Hematopoietic multipotent progenitor cell treated with erythropoietin and hydrocortisone succinate and interleukin-3 and kit ligand, for 17 days (in vitro differentiated cells): ENCODE measurements at places on chromosomes 3 and 15.
A peak's percentile ranks its signal among the peaks of the same experiment; 100 is the strongest.

GRCh38 chr3:54827776-54828175 is 100.1 kb downstream of the LRTM1 start:
- no peak for DNase-seq

DNA sequence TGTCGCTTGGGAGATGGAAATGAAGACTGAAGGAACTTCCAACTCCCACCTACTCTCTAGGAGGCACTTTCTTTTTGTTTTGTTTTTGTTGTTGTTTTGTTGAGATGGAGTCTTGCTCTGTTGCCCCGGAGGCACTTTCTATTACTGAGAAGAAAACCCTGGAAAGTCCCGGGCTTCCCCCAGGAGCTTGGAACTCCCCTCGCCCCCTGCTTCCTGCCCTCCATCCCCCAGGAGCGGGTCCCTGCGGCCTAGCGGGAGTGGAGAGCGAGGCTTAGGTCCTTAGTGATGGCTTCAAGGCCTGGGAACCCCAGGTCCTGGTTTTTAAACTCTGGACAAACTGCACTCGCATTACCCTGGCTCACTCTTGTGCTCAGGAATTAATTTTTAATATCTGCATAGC is 195.7 kb downstream of the OCA2 start:
- DNase-seq = no peak

DNA sequence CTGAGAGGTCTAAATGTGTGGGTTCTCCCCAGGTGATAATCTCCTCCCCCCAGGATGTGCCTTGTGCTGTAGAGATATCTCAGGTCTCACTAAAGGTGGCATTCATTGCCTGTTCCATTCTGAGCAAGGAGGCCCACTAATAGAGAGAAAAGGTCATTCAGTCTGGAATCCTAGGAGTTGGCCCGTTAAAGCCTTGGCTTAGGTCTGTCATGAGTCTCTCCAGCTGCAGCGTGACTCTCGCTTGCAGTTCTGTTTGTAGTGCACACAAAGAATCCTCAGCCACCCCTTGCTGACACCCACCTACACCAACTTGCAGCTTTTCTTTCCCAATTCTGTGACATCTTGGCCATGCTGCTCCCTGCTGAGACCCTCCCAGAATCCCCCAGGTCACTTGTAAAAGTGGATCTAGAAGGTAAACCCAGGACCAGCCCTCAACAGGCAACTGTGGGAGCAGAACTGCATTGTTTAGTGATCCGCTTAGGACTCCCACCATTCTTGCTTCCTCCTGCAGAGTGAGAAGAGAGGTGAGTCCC is 17.7 kb downstream of the MAGEF1 start:
- DNase-seq = no peak

GRCh38 chr15:52726195-52726594 is 47.0 kb upstream of the ATOSA start:
- no peak for DNase-seq

DNA sequence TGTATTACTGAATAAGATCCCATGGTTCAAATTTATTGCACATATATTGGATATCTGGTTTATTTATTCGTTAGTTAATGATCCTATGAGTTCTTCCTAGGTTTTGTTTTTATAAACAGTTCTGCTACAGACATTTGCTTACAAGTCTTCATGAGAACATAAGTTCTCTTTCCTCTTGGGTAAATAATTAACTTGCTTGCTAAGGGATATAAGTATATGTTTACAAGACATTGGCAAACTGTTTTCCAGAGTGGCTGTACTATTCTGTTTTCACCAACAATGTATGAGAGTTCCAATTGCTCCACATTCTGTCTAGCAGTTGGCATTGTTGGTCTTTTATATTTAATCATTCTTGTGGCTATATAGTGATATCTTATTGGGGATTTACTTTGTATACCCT is 341.8 kb upstream of the GBE1 start:
- DNase-seq = no peak

- no peak for DNase-seq
Observed at GRCh38 chr3:188834349-188834748, 337.4 kb upstream of the TPRG1 start.

GRCh38 chr3:124885466-124886167 is 1.5 kb downstream of the ITGB5 start:
- DNase-seq = no peak

DNA sequence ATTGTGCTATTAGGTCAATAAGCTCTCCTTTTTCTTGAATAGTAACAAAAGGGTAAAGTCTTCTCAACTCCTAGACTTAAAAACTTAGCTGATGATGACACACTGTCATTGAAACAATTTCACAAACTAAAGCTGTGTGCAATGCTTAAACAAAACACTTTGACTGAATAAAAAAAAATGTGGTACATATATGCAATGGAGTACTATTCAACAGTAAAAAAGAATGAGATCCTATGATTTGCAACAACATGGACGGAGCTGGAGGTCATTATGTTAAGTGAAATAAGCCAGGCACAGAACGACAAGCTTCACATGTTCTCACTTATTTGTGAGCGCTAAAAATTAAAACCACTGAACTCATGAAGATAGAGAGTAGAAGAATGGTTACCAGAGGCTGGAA is 231.9 kb upstream of the UBE2E1 start:
- DNase-seq = no peak

- DNase-seq = no peak
Observed at GRCh38 chr3:157329551-157329950, 107.1 kb upstream of the PTX3 start.

DNA sequence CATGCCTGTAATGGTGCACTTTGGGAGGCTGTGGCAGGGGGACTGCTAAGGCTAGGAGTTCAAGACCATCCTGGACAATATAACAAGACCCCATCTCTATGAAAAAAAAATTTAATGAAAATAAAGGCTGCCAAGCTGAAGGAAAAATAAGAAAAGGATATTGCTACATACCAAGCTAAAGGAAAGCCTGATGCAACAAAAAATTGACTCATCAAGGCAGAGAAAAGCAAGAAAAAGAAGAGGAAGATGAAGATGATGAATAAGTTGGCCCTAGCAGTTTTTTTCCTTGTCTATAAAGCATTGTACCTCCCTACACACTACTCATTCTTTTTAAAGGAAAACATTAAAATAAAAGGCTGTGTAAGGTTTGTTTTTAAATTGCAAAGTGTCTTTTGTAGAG is 441.9 kb upstream of the MDFIC2 start:
- no peak for DNase-seq

DNA sequence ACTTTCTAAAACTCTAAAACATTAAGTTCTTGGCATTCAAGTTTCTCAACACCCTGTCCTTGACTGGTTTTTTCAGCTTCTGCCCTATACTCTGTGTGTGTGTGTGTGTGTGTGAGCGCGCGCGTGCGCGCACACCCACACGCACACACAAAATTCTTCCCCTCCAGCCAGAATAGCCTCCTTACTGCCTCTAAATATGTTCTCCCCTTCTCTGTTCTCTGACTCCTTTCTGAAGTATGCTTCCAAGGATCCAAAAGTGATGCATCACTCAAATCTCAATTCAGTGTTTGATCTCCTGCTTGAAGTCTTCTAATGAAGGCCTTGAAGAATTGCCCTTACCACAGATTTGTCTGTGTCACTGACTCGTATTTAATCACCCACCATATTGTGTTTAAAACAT is 129.8 kb downstream of the SLC25A26 start:
- DNase-seq = no peak

DNA sequence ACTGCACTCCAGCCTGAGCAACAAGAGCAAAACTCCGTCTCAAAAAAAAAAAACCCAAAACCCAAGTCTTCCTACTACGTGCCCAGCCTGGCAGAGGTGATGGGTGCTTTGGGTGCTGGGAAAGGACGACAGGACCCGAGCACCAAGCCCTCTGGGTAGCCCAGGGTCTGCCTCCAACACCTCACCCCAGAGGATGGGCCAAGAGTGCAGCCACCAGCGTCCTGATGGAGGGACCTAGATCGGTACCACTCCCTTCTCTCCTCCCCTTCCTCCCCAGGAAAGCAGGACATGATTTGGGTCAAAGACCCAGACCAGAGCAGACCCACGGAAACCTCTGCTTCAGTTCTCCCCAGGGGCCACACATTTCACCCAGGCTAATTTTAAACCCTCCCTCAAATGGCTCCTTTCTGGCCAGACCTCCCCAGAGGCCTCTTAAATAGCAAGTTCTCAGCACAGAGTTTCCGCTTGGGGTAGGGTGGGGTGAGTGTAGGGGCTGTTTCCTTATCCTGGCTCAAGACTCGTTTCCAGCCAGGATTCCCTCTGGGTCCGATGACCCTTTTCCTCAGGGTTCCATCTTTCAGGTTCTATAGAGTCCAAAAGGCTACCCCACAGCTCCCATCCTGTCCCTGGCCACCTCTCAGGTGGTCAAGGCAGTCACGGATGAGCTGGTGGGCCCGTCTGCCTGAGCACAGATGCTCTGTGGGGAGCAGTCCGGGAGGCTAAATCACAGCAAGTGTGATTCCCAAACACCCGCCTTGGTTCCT is 20.5 kb downstream of the RBPMS2 start:
- DNase-seq = no peak

GRCh38 chr15:56653107-56653506 is 80.2 kb downstream of the ZNF280D start:
- no peak for DNase-seq

DNA sequence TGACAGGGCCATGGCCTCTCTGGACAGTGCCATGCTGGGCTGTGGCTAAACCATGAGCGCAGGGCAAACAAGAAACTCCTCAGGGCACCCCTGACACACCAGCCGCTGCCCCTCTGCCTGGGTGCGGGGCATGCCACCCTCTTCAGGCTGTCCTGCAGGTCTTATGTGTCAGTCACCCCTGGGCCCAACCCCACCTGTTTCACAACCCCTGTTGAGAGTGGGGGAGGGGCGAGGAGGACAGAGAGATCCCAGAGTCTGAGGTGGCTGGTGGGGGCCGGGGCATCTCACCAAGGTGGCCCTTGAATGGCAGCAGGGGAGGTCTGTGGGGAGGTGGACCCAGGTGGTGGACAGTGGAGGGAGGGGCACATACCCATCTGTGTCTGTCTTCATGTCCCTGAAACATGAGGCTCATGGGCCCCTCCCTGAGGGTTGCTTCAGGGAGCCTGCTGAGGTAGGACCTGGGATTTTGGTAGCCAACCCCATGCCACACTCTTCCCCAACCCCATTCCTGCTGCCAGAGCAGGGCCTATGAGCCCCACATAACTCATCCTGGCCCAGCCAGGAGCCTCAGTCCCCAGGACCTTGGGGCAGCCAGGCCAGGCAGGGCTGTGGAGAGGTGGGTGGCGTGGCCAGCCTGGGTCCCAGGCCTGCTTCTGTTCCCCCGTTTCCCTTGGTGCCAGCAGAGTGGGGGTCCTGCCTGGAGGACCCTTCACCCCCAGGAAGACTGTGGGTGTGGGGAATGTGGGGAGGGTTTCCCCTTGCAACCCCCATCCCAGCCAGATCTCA is 1.7 kb upstream of the STAB1 start:
- DNase-seq = no peak

DNA sequence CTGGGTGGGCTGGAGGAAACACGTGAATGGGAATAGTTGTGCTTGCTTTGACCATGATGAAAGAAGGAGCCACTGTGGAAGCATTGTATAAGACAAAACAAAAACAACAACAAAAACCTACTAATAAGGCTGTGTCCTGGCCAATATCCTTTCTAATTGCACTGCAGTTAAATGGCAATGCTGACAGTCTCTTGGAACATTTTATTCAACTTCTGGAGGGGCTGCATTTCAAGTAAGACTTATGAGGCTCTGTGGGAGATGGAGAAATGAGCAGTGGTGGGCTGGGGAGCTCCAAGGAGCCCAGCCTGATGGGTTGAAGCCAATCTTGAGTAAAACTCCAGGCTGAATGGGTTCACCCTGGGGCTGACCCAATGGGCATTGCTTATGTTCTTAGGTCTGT is 99.8 kb upstream of the ROPN1 start:
- no peak for DNase-seq

DNA sequence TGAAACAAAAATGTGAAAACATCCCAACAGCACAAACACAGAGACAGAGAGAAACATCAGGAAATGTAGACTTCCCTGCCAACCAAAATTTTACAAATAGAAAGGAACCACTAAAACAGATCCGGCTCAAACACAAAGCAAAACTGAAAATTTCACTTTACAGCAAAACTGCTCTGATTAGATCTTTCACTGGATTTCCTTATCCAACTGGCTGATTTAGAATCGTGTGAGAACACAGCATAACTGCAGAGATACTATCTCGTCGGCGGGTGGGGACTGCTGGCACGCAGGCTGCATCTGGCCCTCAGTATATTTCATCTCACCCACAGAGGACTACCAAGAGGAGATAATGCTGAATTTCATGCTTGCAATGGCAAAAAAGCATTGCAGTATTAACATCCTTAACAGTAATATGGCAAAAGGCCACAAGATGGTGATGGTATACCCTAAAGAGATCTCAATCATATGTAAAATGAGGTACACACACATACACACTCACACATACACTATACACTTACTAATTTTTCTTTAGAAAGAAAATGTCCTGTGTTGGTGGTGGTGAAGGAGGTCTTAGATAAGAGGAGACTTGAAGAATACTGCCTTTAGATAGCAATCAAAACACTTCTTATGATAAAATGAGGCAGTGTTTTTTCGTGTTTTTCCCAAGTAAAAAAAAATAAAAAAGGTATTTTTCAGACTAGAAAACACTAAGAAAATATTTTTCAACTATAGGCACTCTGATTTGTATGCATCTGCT is 10.6 kb upstream of the LEO1 start:
- peak; percentile 61 for DNase-seq

DNA sequence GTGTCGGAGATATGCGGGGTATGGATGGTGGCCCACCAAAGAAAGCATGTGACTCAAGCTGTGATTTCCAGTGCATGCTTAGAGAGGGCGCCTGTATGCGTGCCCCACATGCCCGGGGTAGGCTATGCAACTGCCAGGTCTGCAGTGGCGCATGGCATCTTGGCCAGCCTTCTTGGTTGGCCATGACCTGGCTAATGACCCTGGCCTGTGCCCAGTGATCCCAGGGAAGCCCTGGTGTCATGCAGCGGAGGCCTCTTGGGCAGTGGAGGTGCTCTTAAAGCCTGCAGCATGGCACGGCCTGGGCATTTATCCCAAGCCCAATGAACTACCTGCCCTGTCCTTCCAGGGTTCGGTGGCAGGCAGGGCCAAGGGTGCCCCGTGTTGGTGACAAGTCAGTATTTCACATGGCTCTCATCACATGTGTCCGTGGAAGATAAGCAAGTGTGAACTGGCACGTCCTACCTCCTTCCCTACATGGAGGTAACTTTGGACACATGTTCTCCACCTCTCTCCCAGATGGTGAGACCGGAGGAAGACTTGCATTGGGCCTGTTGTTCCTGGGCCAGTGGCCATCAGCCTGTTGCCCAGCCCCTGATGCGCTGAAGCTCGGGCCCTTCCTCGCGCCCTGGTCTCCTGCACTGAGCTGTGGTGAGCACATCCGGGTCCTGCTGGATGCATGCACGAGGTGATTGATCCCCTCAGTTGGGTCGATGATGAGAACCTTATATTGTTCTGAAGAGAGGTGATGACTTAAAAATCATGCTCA is 192.0 kb downstream of the UBE3A start:
- no peak for DNase-seq

DNA sequence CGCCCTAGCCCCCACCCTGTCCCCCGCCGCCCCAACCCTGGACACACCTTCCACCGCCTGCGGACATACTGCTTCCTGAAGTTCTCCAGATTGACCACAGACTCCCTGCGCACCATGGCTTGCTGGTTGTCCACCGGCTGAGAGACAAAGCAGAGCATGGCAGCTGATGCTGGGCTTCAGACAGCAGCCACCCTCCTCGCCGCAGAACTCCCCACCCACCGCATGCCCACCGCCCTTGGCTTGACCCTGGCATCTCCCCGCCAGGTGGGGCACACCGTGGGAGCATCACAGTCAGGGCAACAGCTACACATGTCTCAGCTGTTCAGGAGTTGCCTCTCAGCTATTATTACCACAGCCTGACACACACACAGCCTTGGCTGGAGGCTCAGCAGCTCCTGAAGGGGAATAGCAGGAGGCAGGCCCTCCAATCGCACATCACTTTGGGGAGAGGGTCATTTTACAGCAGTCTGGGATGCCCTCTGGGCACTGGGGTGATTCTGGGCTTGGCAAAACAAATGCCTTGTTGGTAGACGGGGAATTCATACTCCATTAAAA is 78.4 kb upstream of the HERC1 start:
- DNase-seq = no peak
